Tibial nerve (tissue), 4 donors: ENCODE measurements at places on chromosomes 7 and 10. TPM values are rescaled to one million over a fixed set of nuclear protein-coding genes. Genes with fewer than 3 reads are reported as not detected.

SGCE gene
- total RNA-seq: 154 TPM

MYL10 gene
- total RNA-seq: not detected

CYP2C9 gene
- total RNA-seq: not detected

FBXW4 gene
- 57.0 TPM for total RNA-seq

RADIL gene
- 23.2 TPM for total RNA-seq

CACNB2 gene
- total RNA-seq: 1.6 TPM

TYW1B gene
- 2.4 TPM for total RNA-seq

PPP1R3C gene
- 3.3 TPM for total RNA-seq

ABLIM1 gene
- 197 TPM for total RNA-seq

METTL2B gene
- 21.6 TPM for total RNA-seq

CCL26 gene
- 6.3 TPM for total RNA-seq

UBE2D1 gene
- total RNA-seq: 9.6 TPM

HOXA3 gene
- total RNA-seq: 7.0 TPM

NPY4R gene
- not detected for total RNA-seq

PRSS37 gene
- total RNA-seq: not detected

ZNHIT1 gene
- 90.5 TPM for total RNA-seq

CFAP69 gene
- 20.3 TPM for total RNA-seq

GRM3 gene
- total RNA-seq: not detected

RBP3 gene
- total RNA-seq: not detected

TMEM130 gene
- total RNA-seq: 0.30 TPM

WDR86 gene
- 82.9 TPM for total RNA-seq

FAM25G gene
- not detected for total RNA-seq

OGDHL gene
- total RNA-seq: not detected

FGFR2 gene
- total RNA-seq: 8.4 TPM

CPA2 gene
- total RNA-seq: not detected

LAMB1 gene
- total RNA-seq: 355 TPM

STEAP1B gene
- 20.5 TPM for total RNA-seq

TSPAN12 gene
- 2.7 TPM for total RNA-seq

PDE1C gene
- 28.3 TPM for total RNA-seq

EVX1 gene
- total RNA-seq: not detected

SPDYE16 gene
- not detected for total RNA-seq

NPSR1 gene
- not detected for total RNA-seq

CREB5 gene
- total RNA-seq: 19.7 TPM

NACAD gene
- total RNA-seq: 7.8 TPM

ARL5B gene
- total RNA-seq: 9.6 TPM

C10orf67 gene
- 0.44 TPM for total RNA-seq

PRR15 gene
- total RNA-seq: not detected

CHST12 gene
- total RNA-seq: 21.0 TPM

ATRNL1 gene
- total RNA-seq: 3.3 TPM

HMX3 gene
- not detected for total RNA-seq

CLDN4 gene
- total RNA-seq: 0.66 TPM

H2BK1 gene
- not detected for total RNA-seq

CTBP2 gene
- total RNA-seq: 40.4 TPM

GSDME gene
- total RNA-seq: 8.5 TPM

ANKRD1 gene
- total RNA-seq: not detected

TDRD1 gene
- under 0.01 TPM for total RNA-seq

TRPV6 gene
- 0.78 TPM for total RNA-seq

AKR1C1 gene
- total RNA-seq: 47.1 TPM

GPER1 gene
- total RNA-seq: 6.1 TPM

CRHR2 gene
- total RNA-seq: 0.44 TPM

ABCB1 gene
- 36.0 TPM for total RNA-seq

HTR5A gene
- total RNA-seq: not detected

ASZ1 gene
- not detected for total RNA-seq

ADIRF gene
- total RNA-seq: 1,895 TPM

TBXAS1 gene
- total RNA-seq: 21.4 TPM

KAZALD1 gene
- total RNA-seq: 8.4 TPM

EPO gene
- not detected for total RNA-seq
